ENCODE measurements at places on chromosomes 3 and 15.

- no peak for DNase-seq
Observed at GRCh38 chr15:90326441-90326840, 25.6 kb upstream of the ZNF774 start.

- DNase-seq: no peak
Observed at GRCh38 chr3:94349310-94349878, 286.5 kb downstream of the NSUN3 start.

DNA sequence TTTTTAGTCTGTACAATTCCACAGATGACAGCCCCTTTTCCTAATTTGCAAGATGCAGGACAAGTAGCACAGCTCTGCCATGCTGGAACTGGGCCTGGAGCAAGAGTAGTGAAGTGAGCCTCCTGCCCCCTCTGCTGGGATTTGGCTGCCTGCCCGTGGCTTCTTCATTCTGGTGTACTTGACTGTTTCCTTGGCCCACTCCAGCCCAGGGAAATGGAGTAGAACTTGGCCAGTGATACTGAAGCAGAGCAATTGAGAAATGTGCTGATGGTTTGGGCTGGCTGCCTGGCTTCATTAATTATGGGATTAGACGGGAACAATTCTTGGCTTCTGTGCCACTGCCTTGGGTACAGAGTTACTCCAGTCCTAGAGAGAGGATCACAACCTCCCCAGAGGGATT lies 2.8 kb downstream of the GPD1L start:
- no peak for DNase-seq

- no peak for DNase-seq
Observed at GRCh38 chr3:3015185-3016089, 94.7 kb downstream of the IL5RA start.

DNA sequence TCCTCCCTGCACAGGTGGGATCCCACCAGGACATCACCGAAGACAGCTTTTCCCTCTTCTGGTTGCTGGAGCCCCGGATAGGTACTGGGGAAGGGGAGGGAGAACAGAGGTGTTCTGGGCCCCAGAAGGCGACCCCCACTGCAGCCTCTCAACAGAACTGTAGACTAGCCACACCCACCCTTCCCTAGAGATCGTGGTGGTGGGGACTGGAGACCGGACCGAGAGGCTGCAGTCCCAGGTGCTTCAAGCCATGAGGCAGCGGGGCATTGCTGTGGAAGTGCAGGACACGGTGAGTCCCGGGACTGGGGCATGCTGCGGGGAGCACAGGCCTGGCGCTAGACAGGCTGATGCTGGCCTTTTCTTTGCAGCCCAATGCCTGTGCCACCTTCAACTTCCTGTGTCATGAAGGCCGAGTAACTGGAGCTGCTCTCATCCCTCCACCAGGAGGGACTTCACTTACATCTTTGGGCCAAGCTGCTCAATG lies 809 bp downstream of the NDUFAF3 start:
- no peak for DNase-seq

DNA sequence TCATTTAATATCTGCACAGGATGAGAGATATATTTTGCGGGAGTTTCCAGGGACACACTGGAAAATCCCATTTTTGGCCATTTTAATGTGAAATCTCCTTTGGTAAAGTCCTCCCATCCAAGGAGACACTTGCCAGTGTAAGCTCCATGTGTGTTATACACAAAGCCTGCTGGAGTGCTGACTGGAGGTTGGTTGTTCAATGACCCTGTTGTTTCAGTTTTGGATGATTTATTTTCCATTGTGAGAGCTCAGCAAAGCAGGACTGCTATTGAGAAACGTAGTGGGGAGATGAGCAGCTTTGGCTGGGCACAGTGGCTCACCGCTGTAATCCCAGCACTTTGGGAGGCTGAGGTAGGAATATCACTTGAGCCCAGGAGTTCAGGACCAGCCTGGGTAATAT lies 127.7 kb downstream of the NUP210 start:
- no peak for DNase-seq

DNA sequence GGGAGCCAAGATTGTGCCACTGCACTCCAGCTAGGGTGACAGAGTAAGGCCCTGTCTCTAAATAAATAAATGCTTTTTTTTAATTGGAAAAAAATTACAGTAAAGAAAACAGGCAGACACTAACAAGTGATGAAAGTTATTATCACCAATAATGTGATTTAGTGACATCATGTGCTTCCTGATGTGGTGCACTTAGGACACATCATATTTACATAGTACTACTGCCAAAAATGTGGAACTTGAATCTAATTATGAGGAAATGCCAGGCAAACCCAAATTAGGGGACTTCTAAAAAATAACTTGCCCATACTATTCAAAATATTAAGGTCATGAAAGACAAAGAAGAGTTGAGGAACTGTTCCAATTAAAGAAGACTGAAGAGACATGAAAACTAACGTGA lies 30.8 kb downstream of the MAP4 start:
- DNase-seq: no peak

- DNase-seq: no peak
Observed at GRCh38 chr3:34882764-34883163, 756.6 kb upstream of the ARPP21 start.

DNA sequence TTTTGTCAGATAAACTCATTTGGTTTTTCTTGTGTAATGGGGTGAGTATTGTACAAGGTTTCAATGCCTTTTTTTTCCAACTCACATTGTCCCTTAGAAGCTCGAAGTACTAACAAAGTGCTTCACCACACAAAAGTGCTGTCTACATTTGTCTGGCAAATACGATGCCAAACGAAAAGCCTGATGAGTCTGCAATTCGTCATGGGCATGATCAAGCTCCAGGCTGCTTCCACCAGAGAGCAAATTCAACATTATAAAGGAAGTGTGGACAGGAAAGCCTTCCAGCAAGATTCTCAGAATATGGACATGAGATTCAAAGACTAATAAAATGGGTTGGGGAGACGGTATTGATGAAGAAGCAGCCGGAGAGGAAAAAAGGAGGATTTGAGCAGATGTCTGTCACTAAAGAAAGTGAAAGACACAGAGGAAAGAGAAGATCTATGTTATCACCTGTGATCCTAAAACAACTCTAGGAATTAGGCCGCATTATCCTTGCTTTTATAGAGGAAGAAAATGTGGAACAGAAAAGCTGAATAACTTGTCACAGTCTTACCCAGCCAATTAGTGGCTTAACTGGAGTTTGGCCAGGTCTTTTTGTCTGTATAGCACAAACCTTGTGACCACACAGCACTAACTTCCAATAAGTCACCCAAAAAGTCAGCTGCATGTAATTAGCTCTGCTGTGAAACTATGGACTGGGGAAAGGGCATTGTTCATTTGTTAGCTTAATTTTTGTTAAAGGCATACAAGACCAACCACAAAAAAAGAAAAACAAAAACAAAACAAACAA lies 494.8 kb downstream of the FHIT start:
- DNase-seq: no peak

DNA sequence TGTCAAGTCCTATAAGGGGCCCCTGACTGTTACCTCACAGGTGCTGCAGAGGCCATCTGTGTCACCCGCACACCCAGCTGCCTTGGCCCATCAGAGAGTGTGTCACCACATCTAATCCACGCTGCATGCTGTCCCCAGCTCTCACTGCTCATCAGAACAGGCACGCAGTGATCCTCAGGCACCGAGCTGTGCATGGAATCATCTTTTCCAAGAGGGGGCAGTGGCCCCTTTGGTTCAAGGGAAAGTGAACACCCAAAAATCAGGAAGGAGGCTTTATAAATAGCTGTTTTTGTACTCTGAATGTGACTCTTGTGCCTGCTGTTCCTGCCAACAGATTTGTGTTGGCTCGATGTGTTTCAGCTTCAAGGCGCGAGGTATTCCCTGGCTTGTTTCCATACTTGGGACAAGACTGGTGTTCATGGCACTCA lies 110.3 kb upstream of the ETV5 start:
- no peak for DNase-seq

DNA sequence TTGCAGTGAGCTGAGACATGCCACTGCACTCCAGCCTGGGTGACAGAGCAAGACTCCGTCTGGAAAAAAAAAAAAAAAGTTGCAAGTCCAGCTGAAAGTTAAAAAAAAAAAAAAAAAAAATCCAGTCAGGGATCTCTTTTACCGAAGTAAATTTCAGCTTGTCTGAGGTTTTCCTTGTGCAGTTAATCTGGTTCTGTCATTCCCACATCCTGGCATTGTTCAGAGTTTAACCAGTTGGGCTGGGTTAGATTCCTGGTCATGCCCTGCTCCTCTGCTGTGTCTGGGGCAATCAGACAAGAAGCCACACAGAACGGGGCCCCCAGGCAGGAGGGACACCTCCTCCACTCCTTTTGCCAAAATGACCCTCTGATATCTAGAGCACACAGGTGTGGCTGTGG lies 84.1 kb upstream of the KLHL25 start:
- no peak for DNase-seq

DNA sequence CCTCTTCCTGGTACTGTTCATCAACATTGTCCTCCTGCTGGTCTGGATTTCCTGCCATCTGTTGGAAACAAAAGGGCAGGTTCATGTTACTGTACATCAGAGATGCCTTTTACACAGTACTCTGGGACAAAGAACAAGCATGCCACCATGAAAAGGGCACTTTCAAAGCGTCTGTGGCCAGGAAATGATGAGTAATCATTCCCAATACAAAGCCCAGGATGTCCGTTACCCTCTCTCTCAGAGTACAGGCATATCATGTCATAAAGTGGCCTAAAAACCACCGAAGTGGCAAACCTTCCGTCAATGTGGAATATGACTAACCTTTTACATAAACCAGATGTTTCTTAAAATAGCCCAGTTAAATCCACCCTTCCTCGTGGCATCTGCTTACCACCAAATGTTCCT lies 71.2 kb downstream of the GOLIM4 start:
- DNase-seq: no peak

GRCh38 chr3:61885414-61885813 lies 324.0 kb downstream of the PTPRG start:
- no peak for DNase-seq

GRCh38 chr3:79002465-79003372 lies 765.1 kb downstream of the ROBO1 start:
- no peak for DNase-seq

GRCh38 chr3:40470701-40471100 lies 6.2 kb upstream of the ZNF619 start:
- DNase-seq: no peak

All from stimulated activated CD4-positive, alpha-beta T cell treated with anti-CD3 and anti-CD28 coated beads, Interleukin-12 subunit alpha, Interleukin-12 subunit beta, amount 100 ng/mL, for 4 hours (primary cell).